ENCODE measurements at places on chromosomes 13 and 19.

- no peak for DNase-seq
Measured at GRCh38 chr13:26989261-26989956, 182.2 kb downstream of the USP12 start.

- peak; percentile 98 for DNase-seq
Measured at GRCh38 chr19:47315125-47315821, 5.6 kb downstream of the C5AR1 start.

DNA sequence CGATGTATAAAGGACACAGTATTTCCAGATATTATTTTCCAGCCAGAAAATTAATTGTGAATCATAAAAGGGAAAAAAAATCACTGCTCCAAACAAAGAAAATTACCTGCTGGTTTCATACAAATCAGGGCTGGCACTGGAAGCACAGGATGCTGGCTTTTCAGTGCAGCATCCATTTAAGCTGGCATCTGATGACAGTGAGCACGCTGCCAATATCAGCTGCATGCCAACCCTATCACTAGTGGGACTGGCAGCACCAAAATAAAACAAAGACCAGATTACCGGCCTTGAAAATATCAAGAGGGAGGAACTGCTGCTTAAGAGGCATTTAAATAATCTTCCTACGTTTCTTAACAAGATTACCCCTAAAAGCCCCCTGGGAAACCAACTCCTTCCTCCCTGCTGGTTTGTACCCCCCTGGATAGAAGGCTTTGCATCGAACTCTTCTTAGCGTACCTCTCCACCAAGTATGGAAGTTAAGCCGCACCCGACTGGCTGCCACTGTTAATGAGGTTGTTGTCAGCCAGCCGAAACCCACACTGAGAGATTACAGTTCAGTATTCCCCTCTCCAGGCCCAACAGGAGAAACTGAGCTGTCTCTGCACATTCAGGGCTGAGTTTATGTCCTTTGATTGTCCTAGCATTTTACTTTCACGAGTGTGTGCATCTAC lies 257.8 kb downstream of the EFNB2 start:
- DNase-seq: no peak

GRCh38 chr19:44807162-44807561 lies 1.7 kb upstream of the BCAM start:
- DNase-seq: no peak

DNA sequence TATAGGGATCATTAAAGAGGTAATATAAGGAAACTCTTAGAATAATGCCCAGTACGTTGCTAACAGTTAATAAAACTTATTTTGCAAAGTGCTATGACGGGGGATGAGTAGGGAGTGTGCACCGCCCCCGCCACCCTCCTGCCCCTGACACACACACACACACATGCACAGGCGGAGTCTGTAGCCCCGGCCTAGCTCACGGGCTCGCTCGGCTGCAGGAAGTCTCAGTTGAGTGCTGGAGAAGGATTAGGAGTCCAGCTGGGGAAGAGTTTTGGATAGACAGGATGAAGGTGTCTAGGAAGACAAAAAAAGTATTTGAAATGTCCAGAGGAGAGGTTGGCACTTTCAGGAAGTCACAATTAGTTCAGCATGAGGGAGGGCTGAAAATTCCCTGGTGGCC lies 21.5 kb downstream of the GSX1 start:
- DNase-seq: no peak

DNA sequence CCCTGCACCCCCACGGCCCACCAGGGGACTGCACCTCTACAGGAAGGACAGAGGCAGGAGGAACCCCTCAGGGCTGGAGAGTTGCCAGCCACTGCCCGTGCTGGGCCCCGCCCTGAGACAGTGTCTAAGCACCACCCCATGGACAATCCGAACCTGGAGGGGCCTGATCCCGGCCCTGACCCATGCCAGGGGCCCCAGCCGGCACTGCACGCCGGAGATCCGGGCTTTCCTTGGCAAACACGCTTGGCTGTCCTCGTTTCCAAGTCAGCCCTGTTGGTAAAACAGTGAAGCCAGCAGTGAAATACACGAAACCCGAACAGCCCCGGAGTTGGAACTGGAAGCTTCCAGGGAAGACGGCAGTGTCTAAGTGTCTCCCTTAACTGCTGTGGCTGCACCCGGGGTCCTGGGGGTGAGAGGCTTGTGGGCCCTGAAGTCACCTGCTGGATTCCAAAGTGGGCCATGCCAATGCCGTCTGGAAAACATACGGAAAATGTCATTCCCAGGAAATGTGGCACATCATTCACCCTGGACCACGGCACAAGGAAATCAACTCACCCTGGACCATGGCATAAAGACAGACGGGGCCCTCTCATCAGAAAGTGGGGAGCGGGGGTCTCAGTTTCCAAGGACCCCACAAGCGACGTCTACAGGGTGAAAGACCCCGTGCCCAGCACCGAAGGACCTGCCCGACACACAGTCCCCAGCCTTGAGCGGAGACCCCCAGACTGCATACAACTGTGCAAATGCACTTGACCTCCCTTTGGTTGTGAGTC lies 30.9 kb downstream of the RASA3 start:
- no peak for DNase-seq
